Right ventricle myocardium inferior (tissue), 1 donor: ENCODE measurements at places on chromosomes 3 and 15.

DNA sequence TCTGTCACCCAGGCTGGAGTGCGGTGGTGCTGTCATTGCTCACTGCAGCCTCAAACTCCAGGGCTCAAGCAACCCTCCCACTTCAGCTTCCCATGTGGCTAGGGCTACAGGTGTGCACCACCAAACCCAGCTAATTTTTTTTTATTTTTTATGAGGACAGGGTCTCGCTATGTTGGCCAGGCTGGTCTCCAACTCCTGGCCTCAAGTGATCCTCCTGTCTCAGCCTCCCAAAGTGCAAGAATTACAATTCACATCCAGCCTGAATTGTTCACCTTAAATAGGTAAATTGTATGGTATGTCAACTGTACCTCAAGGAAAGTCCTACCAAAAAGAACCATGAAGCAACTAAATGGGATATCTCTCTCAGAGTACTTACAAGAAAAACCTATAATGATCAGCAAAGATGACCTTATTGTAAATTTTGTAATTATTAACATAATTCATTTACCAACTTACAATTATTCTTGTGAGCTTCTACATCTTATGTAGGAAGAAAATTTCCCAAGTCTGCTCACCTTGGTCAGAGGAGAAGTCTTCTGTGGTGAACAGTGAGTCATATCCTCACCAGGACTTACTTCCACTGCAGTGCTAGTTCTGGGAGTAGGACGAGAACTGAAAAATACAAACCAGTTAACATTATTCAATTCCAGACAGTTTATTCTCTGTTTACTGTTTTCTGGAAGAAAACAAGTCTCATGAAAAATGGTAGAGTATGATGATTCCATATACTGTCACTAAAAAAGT, 54.4 kb downstream of the ULK4 start:
- DNase-seq, result no peak

DNA sequence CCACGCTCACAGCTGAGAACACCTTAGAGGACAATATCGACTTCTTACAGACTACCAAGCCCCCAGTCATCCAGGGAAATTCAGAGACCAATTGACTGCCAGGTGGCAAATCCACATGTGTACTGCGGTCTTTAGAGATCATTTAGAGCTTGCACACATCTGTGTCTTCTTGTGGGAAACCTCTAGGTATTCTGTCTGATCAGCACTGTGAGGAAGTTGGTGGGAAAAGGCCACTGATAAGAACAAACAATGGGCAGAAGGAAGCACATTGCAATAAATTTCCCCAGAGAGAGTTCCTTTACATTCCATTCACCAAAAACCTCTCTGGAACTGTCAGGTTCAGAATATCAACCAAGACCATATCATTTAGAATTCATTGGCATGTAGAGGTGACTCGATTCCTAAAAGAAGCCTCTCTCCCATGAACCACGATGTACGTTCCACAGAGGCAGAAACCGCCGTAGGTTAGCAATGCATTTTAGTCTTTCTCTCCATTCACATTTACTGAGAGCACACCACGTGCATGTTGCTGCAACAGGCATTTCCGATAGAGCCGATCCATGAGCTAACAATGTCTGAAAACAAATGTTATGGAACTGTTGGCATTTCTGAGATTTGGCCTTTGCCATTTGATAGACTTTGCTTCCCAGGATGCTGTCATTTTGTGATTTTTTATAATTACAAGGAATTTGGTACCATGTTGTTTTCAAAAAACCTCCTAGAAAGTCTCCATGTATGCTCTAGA, 287.3 kb upstream of the TPRG1 start:
- DNase-seq, result no peak

DNA sequence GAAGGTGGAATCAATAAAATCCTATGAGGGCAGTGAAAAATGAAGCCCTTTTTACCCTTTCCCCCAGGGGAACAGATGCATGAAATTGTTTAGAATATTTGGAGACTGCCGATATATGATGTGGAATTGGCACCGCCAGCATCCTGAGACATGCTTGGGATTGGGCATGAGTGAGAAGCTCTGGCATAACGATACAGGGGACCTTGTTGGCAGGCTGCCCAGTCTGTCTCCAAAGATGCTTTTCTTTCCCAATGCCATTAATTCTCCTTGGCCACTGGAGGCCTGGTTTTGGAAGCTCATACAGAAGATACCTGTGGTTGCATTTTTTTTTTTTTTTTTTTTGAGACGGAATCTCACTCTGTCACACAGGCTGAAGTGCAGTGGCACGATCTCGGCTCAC, 800.6 kb upstream of the LMCD1 start:
- no peak for DNase-seq

DNA sequence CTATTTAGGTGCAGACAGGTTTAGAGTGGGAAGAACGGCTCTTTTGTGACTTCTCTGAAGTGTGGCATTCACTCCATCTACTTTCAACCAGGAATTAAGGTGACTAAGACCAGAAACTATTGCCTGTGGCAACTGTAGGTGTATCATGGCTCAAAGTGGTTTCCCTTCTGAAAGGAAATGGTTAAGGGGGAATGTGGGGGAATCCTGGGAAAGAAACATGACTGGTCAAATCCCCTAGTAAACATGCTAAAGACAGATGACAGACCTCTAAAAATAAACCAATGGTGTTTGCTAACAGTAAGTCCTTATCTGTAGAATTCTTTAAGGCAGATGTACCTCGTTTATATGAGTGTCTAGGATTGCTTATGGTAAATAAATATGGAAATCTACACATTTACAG, 56.9 kb downstream of the MEGF11 start:
- no peak for DNase-seq

GRCh38 chr3:55207744-55208143, 279.4 kb downstream of the WNT5A start:
- DNase-seq, result no peak

GRCh38 chr3:95327478-95327877, 1264.6 kb downstream of the NSUN3 start:
- DNase-seq, result no peak

- DNase-seq, result no peak
Observed at GRCh38 chr3:4584456-4585249, 91.5 kb downstream of the ITPR1 start.

GRCh38 chr15:28085489-28086174, 13.5 kb downstream of the OCA2 start:
- no peak for DNase-seq

DNA sequence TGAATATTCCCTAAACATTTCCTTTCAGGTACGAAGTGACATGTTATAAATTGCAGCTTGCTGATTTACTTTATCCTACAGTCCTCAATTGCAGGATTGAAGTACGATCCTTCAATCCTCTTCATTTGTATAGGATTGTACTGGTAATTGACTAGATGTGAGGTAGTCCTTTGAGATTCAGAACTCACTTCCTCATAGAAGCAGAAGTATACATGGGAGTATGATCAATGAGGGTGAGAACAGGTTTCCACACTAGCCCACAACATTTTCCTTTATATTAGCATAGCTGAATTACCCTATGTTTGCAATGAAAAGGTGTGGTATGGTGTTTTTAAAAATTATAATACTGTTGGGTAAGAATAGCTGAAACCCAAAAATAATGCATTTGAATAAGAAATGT, 160.0 kb upstream of the UMPS start:
- DNase-seq, result no peak
